NCI-H1092 (cell line): ENCODE measurements at places on chromosomes 5 and 9.

DNA sequence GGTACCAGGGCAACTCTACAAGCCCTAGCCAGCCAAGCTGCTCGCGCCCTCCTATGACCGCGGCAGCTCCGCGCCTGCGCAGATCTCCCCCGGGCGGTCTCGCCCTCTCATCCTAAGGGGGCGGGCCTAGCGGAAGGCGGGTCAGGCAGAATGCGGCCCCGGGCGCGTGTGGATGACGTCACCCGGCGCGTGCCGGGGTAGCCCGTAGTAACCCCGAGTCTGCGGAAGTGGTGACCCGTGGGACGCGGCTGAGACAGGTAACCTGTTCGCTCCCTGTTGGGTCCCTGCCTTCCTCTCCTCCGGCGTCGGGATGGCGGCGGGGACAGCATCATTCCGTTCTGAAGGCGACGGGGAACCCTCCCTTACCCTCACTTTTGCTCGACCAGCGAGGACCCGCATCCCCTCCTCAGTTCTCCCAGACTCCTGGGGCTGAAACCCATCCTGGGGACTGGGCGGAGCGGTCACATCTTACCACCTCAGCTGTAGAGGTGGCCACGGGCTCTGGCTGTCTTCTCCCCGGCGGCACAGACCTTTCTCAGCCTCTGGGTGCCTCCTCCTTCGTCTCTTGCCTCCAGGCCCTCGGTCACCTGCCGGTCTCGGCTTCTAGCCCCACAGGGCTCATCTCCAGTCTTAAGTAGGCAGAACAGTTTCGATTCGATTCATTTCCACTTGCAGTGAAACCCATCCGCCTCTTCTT is at the start of gene AOPEP:
Gene AOPEP (plus strand): TSS at position 205 of the 697 bp plus-strand sequence. CDS start 33,085 bp downstream, outside the sequence.
- DNase-seq = peak; percentile 95

- no peak for DNase-seq
These were observed 366.5 kb downstream of the IRX1 start for GRCh38 chr5:3962113-3962512.

- DNase-seq = no peak
These were observed 44.3 kb upstream of the BARHL1 start for GRCh38 chr9:132538071-132538470.

DNA sequence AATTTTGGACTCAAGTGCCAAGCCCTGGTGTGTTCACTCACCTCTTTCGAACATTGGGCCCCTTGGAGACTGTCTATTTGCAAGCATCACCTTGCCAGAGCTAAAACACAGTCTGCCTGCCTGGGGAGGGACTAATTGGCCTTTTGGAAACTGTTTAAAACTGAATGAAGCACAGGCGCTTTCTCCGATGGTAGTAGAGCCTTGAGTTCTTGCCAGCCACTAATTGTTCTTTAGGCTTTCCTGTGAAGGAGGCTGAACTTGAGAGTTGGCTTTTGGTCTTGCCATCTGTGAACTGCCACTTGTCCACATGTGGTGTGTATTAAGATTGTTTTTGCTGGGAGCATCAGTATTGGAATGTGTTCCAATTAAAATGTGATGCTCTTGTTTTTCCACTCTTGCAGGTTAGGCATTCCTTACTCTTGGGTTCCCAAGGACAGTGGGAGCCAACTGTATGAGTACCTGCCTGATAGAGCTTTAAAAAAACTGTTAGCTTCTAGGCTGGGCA is 26.0 kb downstream of the GARNL3 start:
- DNase-seq = no peak

DNA sequence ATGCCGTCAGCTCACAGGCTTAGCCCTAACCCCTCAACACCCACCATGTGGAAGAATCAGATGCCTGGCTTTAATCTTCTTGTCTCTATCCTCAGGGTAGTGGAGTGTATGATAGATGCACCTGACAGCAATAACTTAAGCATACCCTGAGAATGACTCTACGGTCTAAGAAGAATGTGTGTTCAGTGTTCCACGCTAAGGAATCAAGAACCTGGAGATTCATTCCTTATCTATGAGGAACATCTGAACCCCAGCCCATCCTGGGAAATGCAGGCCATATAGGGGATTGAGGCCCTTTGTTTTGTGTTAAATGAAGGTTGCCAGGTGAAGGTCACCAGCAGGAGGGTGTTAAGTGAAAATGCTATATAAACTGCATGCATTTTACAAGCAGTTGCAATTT is 63.0 kb downstream of the KLHL3 start:
- no peak for DNase-seq

- DNase-seq = no peak
These were observed 7.1 kb upstream of the FBP2 start for GRCh38 chr9:94600715-94601114.

GRCh38 chr5:151047814-151048425 is 27.5 kb downstream of the GPX3 start:
- no peak for DNase-seq

- DNase-seq = no peak
These were observed 271.9 kb downstream of the NSG2 start for GRCh38 chr5:174317256-174317894.

DNA sequence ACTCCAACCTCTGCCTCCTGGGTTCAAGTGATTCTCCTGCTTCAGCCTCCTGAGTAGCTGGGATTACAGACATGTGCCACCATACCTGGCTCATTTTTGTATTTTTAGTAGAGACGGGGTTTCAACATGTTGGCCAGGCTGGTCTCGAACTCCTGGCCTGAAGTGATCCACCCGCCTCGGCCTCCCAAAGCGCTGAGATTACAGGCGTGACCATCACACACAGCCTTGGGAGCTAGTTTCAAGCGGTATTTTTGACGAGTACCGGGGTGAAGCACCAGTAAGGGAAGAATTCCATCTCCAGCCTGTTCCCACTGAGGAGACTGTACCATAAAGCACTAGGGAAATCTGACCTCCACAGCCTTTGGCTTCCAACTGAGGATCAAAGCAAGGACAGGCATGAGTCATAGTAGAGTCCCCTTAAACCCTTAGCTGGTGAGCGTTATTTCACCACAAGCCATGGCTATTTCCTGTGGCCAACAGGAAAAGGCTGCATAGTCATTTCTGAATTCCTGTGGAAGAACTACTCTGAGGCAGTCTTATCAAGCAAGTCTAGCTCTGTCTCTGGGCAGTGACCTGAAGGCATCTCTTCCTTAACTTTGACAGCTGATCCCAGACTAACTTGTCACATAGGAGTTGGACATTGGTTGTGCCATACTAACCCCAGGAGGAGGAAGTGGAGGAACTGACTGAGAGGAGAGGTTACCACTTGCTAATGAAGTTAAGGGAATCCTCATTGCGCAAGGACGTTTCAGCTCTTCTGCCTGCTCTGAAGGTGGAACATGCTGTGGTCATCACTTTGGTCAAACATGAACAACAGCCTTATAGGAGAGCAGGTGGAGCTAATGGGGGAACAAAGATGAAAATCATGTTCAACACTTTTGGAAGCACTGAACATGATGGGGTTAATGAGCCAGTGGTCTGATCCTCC is 85.8 kb upstream of the DMRT1 start:
- no peak for DNase-seq

GRCh38 chr9:78985084-78985738 is 586.6 kb upstream of the TLE4 start:
- DNase-seq = no peak
